Activated CD4-positive, CD25-positive, alpha-beta regulatory T cell (primary cell): ENCODE measurements at places on chromosomes 12 and 14.

- DNase-seq = no peak
These were observed 65.2 kb downstream of the WIF1 start for GRCh38 chr12:65055859-65056258.

- no peak for DNase-seq
These were observed 69.8 kb upstream of the RIN3 start for GRCh38 chr14:92443741-92444140.

GRCh38 chr14:71579331-71579730 is 352.9 kb upstream of the RGS6 start:
- DNase-seq = no peak

DNA sequence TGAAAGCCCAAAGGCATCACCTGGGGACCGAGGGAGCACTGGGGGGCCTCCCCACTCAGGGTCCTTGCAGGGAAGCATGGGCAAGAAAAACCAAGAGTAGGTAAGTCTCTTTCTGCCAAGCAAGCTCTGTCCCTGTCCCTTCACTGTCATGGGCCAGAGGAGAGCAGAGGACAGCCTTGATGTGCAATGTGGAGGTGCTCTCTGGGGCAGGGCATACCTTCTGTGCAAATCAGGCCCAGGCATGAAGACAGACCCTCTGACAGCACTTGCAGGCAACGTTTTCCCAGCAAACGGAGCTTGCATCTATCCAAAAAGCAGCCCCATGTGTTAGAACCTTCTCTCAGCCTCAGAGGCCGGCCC is 192.5 kb upstream of the PWP1 start:
- no peak for DNase-seq

DNA sequence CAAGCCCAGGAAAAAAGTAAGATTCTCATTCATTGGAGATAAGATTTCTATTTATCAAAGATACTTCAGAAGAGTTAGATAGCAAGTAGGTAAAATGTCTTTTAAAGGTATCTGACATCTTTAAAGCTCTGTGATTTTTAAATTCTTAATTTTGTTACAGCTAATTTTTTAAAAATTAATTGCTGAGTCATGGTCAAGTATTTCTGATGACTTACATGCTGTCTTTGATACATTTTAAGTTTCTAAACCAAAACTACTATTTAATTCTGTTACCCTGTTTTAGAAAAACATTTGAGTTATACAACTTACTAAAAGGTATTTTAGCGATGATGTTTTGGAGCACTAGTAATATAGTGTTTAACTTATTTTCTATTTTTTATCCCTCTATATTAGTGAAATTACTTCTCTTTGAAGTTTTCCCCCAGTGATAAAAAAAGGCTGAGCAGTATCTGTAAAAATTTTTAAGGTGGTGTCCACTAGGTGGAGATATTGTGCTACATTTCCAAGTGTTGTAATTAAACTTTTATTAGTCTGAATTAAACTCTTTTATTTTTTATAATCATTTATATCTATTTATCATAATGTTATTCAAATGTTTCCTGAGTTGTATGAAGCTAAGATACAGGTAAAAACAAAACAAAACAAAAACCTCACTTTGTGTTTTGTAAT is 11.5 kb downstream of the ALG10 start:
- no peak for DNase-seq

GRCh38 chr12:61452076-61452475 is 808.1 kb upstream of the USP15 start:
- DNase-seq = no peak

GRCh38 chr12:4212845-4213244 is 60.7 kb upstream of the CCND2 start:
- no peak for DNase-seq

- DNase-seq = no peak
These were observed 257.8 kb upstream of the BTG1 start for GRCh38 chr12:92403210-92404175.

- DNase-seq = no peak
These were observed 312.4 kb downstream of the FOXG1 start for GRCh38 chr14:29078810-29079522.

GRCh38 chr12:124030510-124030909 is 57.5 kb downstream of the ZNF664 start:
- no peak for DNase-seq

DNA sequence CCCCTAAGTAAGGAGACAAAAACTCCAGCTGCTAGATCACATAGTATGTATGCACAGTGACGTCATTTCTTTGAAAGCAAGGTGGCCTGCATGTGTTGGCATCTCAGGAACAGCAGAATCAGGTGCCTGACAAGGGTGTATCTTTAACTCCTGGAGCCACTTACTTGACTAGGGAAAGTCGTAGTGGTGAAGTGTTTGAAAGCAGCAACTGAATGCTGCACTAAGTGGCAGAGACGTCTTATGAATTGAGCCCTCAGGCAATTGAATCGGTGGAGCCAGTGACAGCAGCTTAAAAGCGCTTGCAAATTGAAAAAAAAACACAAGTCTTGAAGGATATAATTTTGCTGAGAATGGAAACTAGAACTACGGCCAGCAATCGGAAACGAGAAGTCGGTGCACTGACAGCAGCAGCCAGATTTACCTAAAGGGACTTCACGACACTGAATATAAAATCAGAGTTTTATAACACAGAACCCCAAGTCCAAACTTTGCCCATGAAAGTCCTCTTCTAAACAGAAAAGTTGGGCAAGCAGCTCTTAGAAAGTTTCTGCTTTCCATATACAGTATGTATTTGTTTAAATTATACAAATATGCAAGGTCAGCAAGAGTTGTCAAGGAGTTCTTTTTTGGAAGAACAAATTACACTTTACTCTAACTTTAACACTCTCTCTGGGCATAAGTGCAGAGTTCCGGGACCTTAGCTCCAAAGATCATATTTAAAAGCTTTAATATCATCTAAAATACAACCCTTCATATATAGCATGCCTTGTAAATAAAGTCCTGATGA is 1.1 kb downstream of the IGF1 start:
- DNase-seq = no peak

GRCh38 chr14:95815226-95815690 is 61.4 kb upstream of the TUNAR start:
- no peak for DNase-seq

- no peak for DNase-seq
These were observed 15.0 kb upstream of the TMEM119 start for GRCh38 chr12:108612788-108613282.

DNA sequence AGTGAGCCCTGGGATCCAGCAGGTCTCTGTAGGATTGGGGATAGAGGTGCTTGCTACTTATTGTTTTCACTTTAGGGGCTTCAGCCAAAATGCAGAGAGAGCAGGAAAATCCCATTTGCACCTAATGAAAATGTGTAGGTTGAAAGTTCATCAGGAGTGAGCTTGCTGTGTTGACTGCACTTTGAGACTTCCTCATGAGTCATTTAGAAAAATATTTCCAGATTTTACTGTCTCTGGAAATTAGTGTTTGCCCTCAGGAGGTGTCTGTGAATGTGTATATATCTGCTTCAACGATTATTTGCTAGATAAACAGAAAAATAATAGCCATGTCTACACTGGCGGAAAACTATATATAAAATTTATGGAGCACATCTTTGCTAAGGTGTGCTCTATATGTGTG is 159.3 kb downstream of the CAND1 start:
- DNase-seq = no peak

GRCh38 chr14:65840118-65840751 is 427.7 kb downstream of the FUT8 start:
- no peak for DNase-seq

DNA sequence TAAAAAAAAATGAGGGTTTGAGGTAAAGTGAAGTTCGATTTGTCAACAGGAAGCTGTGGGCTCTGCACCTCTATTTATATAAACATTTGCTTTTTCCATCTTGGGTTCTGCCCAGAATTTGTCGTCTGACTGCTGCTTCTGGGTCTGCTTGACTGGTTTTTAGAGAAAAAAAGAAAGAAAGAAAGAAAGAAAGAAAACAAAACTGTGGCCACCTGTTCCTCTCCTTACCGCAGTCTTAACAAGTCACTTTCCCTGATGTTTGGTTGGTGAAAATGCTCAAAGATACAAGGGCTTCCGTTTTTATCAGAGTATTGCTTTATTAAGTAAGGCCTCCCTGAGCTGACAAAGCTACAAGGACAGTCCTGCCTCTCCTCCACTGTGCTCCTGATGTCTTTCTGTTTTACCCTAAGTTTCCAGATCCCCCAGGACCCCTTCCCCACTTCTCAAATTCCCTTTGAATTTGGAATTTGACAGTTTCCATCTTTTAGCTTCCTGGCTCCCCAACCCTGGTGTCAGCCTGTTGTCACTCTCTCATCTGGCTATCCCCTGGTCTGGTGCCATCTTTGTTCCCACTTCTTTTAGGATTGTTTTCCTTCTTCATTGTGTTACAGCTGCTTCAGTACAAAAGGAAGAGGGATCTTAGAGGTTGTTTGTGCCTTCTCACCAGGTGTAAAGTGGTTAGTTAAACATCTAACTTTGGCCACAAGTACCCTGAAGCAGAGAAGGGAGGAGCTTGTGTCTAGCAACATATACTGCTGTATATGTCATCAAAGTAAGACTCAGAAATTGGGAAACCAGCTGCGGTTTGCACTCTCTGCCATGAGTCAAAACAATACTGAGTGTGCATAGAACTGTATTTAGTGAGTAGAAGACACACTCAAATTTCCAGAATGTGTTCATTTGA is 18.0 kb downstream of the MFAP5 start:
- DNase-seq = peak; percentile 1

DNA sequence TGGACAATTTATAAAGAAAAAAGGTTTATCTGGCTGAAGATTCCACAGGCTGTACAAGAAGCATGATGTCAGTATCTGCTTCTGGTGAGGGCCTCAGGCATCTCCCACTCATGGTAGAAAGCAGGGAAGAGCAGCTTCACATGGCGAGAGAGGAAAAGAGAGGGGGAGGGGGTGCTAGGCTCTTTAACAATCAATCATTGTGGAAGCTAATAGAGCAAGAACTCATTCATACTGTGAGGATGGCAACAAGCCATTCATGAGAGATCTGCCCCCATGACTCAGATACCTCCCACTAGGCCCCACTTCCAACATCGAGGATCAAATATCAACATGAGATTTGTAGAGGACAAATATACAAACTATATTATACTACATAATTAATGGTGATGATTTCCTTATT is 361.9 kb upstream of the FAR2 start:
- no peak for DNase-seq

DNA sequence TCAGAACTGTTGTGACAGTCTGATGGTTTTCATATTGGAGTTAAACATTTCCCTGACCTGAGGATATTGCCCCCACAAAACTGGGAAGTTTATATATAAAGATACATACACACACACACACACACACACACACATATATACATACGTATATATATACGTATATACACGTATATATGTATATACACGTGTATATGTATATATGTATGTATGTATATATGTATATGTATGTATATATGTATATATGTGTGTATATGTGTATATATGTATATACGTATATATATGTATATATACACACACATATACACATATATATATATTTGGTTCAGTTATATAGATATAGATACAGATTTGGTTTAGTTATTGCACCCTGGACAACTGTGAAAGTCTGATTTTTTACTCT is 65.7 kb downstream of the ATP2B1 start:
- DNase-seq = no peak

DNA sequence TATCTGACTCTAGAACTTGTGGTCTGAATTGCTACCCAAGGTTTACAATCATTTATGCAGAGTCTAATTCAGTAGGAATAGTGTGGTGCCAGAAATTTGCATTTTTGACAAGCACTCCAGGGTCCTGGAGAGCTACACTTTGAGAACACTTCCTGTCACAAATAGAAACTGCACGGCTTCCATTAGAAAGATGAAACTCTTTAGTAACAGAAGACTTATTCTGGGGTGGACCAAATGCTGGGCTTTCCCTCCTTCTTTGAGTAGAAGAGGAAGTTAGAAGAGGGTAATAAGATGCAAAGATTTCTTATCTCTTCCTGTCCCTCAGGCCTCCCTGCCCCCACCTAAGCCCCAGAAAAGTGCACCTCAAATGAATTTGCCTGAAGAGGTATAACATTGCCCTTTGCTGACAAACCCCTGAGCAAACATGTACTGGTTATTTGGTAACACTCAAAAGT is 28.4 kb downstream of the DGLUCY start:
- no peak for DNase-seq

DNA sequence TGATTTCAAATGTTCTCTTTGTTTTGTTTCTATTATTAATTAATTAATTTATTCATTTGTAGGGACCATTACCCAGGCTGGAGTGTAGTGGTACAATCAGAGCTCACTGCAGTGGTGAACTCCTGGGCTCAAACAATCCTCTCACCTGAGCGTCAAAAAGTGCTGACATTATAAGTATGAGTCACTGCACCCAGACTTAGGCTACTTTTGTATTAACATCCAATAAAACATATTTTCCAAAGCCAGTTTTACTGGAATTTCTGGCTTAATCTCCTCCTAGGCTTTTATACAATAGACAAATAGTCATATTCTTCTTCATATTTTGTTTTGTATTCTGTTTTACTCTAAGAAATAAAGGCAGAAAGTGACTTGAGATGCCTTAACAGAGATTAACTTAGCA is 749.6 kb downstream of the SLC16A7 start:
- DNase-seq = no peak

GRCh38 chr14:29320286-29320685 is 553.7 kb downstream of the FOXG1 start:
- no peak for DNase-seq

DNA sequence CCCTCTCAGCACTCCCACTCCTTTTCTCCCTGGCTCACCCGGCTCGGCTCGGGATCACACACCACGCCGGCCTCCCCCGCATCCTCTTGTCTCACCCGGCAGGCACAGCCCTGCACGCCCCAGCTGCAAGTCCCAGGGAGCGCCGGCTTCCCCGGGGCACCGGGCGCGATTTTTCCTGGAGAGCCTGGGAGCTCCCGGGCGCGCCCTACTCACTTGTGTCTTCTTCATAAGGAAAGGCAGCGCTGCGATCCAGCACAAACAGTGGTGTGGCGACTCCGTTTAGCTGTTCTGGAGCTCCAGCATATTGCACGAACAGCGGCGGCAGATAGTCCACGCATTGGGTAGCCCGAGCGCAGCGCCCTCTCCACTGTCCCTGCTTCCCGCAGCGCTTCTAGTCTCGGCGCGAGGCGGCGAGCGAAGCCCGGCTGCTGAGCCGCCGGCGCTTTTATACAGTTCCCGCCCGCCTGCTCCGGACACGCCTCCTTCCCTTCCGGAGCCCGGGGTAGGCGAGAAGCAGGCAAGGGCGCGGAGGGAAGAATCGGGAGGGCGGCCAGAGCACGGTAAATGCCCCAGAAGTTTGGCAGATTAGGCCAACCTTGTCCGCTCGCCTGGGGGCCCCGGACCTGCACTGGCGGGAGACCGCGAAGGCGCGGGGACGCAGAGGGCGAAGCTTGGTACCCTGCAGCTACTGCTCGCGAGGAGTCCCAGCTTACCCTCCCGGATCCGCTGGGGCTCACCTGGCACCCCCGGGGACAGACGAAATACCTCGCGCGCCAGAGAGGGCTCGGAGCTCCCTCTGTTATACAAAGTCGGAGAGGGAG is at the start of gene KITLG:
TSS of gene KITLG (minus strand) at position 421 of the 821 bp plus-strand sequence. CDS start at position 228, 193 bp downstream.
- DNase-seq = no peak

DNA sequence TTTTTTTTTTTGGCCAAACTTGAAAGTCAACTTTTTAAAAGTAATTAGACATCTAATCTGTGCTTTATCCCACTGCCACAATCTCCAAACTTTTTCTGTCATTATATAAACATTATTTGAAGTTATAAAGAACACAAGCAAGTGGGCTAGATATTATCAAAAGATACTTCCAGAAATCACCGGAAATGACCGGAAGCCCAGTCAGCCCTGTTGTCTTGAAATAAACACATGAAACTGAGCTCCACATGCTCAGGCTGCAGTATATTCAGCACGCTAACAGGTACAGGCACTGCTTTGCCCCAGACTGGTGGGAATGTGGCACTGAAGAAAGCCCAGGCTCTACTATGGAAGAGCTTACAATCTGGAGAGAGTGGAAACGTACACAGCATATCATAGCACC is 158.9 kb upstream of the PLEKHG7 start:
- DNase-seq = no peak

GRCh38 chr12:1611803-1612572 is 17.0 kb upstream of the WNT5B start:
- DNase-seq = no peak
